NCI-H526 (cell line): ENCODE measurements at places on chromosomes 3 and 15.

GRCh38 chr15:73571346-73571745 is 61.8 kb downstream of the NPTN start:
- DNase-seq: no peak

GRCh38 chr3:141249041-141249440 is 17.4 kb downstream of the PXYLP1 start:
- DNase-seq: no peak

DNA sequence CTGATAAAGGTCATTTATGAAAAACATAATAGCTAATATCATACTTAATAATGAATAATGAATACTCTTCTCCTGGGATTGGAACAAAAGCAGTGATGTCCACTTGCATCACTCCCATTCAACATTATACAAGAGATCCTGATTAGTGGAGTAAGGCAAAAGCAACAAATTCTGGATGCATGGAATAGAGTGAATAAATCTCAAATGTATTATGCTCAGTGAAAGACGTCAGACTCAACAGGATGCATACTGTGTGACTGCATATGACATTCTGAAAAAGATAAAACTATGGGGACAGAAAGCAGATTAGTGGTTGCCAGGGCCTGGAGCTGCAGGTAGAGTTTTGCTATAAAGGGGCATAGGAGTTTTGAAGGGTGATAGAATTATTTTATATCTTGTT is 77.6 kb upstream of the ZBTB20 start:
- DNase-seq: no peak

DNA sequence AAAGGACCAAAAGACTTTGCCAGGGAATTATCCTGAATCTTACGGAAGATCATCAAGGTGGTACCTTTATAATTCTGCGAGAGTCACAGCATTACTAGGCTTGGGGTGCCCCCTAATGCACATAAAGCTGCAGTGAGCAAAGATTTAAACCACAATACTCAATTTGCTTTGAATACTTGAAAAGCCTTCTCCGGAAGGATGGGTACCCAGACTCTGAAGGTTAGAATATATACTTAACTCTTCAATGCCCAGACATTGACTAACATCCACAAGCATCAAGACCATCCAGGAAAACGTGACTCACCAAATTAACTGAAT is 117.8 kb upstream of the KCNH8 start:
- no peak for DNase-seq

GRCh38 chr3:184300378-184300720 is 1.3 kb downstream of the PSMD2 start:
- no peak for DNase-seq

DNA sequence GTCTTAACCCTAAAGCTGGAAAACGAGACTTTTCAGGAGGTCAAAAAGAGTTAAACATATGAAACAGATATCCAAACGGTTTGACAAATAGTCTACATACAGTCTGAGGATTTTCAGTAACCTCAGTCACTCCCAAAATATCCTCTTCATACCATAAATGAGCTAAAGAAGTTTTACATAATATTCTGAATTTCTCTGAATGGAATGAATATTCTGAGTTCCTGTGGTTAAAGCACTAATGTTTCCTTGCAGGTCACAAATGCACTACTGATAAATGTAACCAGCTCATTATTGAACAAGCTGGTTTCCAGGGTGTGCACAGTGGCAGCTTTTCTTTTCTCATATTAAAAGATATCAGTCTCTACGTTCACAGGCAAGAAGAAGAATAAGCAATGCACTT is 137.4 kb upstream of the POU1F1 start:
- DNase-seq: no peak

- DNase-seq: no peak
These were observed 47.9 kb upstream of the CADPS start for GRCh38 chr3:62923066-62923465.

- DNase-seq: no peak
These were observed 25.1 kb upstream of the POLG start for GRCh38 chr15:89359471-89360293.

GRCh38 chr3:177295116-177295515 is 97.8 kb upstream of the TBL1XR1 start:
- no peak for DNase-seq

GRCh38 chr3:42340466-42340865 is 69.9 kb downstream of the LYZL4 start:
- DNase-seq: no peak
